ENCODE measurements at places on chromosomes 2 and 18. TPM values are rescaled to one million over a fixed set of nuclear protein-coding genes. Genes with fewer than 3 reads are reported as not detected.

- H3K27ac ChIP-seq, result no peak overlapping the region
- H3K4me1 ChIP-seq, result no peaks in the 10 kb centered on the region
- H3K27me3 ChIP-seq, result no peaks in the 10 kb centered on the region
- no peaks in the 10 kb centered on the region for H3K36me3 ChIP-seq
These were observed 20.6 kb upstream of the DSG3 start for GRCh38 chr18:31426871-31427406.

DNA sequence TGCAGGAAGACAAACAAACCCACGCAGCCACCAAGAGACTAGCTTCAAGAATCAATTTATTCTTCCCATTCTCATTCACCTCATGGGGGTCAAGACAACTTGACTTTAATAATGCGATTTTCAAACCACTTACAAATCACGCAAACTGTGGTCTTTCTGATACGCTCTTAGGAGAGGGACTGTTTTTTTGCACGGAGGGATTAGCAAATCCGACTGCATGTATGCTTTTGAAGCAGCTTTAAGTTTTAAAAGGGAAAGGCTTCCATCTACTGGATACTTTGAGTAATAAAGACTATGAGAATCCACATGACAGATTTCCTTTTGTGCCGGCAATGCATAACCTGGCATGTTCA is 322.9 kb upstream of the KCNJ3 start:
- no peak overlapping the region for H3K4me3 ChIP-seq
- no peak for DNase-seq
- no peaks in the 10 kb centered on the region for H3K36me3 ChIP-seq
- H3K4me1 ChIP-seq, result no peaks in the 10 kb centered on the region
- H3K27ac ChIP-seq, result no peak overlapping the region

DNA sequence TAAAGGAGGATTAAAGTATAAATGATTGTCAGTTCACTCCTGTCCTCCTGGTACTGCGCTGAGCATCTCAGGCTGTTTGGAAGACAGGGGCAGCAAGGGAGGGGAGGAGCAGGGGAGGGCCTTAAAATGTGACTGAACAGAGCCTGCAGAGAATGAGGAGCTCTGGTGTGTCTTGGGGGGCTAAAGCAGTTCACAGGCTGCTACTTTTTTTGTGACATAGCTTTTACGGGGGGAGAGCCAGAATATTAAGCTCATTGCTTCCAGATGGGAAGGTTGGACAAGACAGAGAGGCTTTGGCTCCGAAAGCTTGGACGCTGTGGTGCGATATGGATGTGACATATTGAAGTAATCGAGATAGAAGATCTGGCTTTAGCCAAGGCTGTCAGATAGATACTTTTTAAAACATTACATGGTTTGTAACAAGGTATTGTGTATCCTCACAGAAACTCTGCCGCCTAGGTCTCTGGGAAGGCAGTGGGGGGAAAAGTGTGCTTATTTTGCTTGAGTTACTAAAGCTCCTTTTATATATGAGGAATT is 40.5 kb downstream of the RDH14 start:
- peaks cover 17% of the 10 kb centered on the region for H3K27me3 ChIP-seq
- H3K4me3 ChIP-seq, result no peak overlapping the region
- no peak for DNase-seq
- H3K27ac ChIP-seq, result no peak overlapping the region

DNA sequence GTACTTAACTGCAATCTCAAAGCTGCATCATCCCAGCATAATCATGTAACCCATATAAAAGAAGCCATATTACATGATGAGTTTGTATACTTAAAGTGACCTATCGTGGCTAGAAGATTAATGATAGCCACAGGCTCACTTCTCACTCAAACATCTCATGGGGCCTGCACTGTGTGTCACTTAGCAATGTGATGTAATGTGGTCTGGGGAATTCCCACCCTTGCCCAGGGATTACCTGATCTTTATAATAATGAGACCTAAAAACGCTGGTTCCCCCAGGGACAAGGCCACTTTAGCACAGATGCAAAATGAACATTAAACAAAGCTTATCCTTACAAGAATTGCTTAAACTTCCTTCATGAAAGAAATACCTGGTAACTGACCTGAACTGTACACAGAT is 427.1 kb upstream of the CNTNAP5 start:
- no peaks in the 10 kb centered on the region for H3K27me3 ChIP-seq
- no peak for DNase-seq
- H3K27ac ChIP-seq, result no peak overlapping the region

- no peak for DNase-seq
- no peaks in the 10 kb centered on the region for H3K36me3 ChIP-seq
- no peak overlapping the region for H3K4me3 ChIP-seq
- H3K27ac ChIP-seq, result no peak overlapping the region
- no peaks in the 10 kb centered on the region for H3K4me1 ChIP-seq
These were observed 21.5 kb downstream of the RND3 start for GRCh38 chr2:150465703-150466569.

- no peaks in the 10 kb centered on the region for H3K27me3 ChIP-seq
- no peaks in the 10 kb centered on the region for H3K4me1 ChIP-seq
- H3K4me3 ChIP-seq, result no peak overlapping the region
These were observed 103.8 kb downstream of the ASAP2 start for GRCh38 chr2:9310377-9310776.

GRCh38 chr2:223260681-223261080 is 208.7 kb downstream of the KCNE4 start:
- no peak overlapping the region for H3K27ac ChIP-seq
- no peak for DNase-seq
- no peaks in the 10 kb centered on the region for H3K4me1 ChIP-seq
- H3K4me3 ChIP-seq, result no peak overlapping the region
- H3K36me3 ChIP-seq, result no peaks in the 10 kb centered on the region

GRCh38 chr2:20568501-20569463 is 82.1 kb downstream of the HS1BP3 start:
- no peak overlapping the region for H3K4me3 ChIP-seq
- DNase-seq, result no peak
- H3K36me3 ChIP-seq, result no peaks in the 10 kb centered on the region
- H3K4me1 ChIP-seq, result peaks cover 19% of the 10 kb centered on the region
- H3K27me3 ChIP-seq, result peaks cover 3% of the 10 kb centered on the region

DNA sequence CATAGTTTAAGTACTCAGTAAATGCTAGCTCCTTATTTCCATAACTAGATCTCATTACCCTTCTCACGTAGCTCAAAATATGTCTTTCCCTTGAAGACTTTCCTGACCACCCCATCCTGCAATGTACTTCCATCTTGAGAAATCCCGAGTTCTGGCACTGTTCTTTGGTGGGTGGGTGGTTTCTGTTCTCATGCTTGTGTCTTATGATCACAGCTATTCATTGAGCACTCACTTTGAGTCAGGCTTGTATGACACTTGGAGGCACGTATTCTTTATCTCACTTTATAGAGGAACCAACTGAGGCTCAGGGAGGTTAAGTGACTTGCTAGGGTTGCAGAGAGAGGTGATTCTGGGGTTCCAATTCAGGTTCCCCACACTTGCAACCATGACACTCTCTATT is 9.0 kb upstream of the CLIP4 start:
- no peak overlapping the region for H3K4me3 ChIP-seq
- no peak for DNase-seq
- H3K36me3 ChIP-seq, result no peaks in the 10 kb centered on the region
- no peaks in the 10 kb centered on the region for H3K27me3 ChIP-seq
- H3K4me1 ChIP-seq, result peaks cover 15% of the 10 kb centered on the region

GRCh38 chr2:120528051-120528692 is 182.2 kb downstream of the INHBB start:
- no peaks in the 10 kb centered on the region for H3K4me1 ChIP-seq
- H3K4me3 ChIP-seq, result no peak overlapping the region
- DNase-seq, result no peak
- H3K36me3 ChIP-seq, result no peaks in the 10 kb centered on the region
- H3K27ac ChIP-seq, result no peak overlapping the region

DNA sequence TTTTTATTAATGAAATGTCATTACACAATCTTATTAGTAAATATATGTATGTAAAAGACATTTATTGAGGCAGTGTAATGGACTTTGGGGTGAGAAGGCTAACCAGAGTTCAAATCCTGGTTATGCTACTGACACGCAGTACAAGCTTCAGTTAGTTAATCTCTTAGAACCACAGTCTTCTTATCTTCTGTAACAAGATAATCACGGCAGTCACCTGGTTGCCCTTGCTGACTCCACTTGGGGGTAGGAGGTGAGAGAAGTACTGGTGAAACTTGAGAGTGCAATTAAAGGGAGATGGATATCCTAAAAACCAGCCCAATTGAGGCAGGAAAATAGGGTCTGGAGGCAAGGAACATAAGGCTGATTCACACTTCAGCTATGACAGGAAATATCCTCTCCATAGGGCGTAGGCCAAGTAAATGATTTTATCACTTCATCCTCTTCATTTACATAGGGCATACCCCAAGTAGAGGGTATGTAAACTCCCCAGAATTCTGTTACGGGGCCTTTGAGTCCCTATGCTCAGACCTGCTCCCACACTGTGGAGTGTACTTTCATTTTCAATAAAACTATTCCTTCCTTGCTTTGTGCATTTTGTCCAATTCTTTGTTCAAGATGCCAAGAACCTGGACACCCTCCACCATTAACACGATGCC is 21.3 kb downstream of the SKA1 start:
- no peak overlapping the region for H3K4me3 ChIP-seq
- DNase-seq, result no peak
- no peak overlapping the region for H3K27ac ChIP-seq

GRCh38 chr2:226836548-226836885 is 663 bp downstream of the RHBDD1 start:
- peaks cover 32% of the 10 kb centered on the region for H3K36me3 ChIP-seq
- peaks cover 47% of the 10 kb centered on the region for H3K4me1 ChIP-seq
- H3K27me3 ChIP-seq, result no peaks in the 10 kb centered on the region
- H3K4me3 ChIP-seq, result peak overlapping the region; percentile 86
- H3K27ac ChIP-seq, result peak overlapping the region; percentile 99

DNA sequence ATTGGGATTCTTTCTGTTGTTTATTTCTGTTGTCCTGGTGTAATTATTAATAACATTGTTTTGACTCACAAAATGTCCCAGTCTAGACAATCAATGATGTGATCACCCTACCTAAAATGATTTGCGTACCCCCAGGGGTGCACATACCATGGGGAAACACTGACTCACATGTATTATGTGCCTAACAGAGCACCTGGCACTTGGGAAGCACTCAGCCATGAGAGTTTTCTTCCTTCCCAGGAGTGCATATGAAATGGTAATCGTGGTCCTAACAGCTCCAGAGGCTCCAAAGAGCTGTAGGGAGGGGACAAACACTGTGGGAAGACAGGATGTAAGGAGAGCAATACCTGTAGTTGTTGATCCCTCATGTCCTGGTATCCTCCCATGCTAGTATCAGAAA is 187.8 kb upstream of the ERBB4 start:
- DNase-seq, result no peak
- H3K4me3 ChIP-seq, result no peak overlapping the region
- no peaks in the 10 kb centered on the region for H3K36me3 ChIP-seq
- no peaks in the 10 kb centered on the region for H3K27me3 ChIP-seq
- peaks cover 5% of the 10 kb centered on the region for H3K4me1 ChIP-seq

GRCh38 chr2:149082735-149083134 is 44.2 kb downstream of the LYPD6B start:
- no peak overlapping the region for H3K27ac ChIP-seq
- peaks cover 30% of the 10 kb centered on the region for H3K27me3 ChIP-seq
- H3K36me3 ChIP-seq, result no peaks in the 10 kb centered on the region
- DNase-seq, result no peak
- no peaks in the 10 kb centered on the region for H3K4me1 ChIP-seq

DNA sequence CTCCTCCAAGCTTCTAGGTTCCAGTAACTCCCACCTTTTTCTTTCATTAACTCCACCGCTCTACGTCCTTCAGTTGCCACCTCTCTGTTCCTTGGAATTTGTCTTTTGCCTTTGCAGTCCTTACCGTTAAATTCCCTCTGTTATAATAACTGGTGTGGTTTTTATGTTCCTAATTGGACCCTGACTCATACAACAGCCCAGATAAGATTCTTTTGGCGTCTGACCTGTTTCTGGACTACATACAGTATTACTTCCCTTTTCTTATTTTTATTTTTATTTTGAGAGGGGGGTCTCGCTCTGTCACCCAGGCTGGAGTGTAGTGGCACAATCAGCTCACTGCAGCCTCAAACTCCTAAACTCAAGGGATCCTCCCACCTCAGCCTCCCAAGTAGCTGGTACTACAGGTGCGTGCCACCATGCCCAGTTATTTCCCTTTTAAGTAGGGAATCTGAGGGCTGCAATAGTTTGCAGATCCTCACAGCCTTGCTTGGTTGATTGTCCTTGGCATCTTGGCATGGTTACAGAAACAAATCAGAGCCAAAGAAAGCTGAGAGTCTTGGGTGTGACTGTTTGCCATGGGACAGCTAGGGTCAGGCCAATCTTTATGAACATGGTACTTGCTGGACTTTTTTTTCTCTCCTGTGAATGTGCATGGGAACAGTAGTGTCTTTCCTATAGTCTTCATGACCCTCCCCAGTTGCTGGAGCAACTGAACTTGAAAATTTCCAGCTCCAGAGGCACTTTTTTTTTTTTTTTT is 22.0 kb downstream of the TCF23 start:
- H3K36me3 ChIP-seq, result no peaks in the 10 kb centered on the region
- peaks cover 16% of the 10 kb centered on the region for H3K27me3 ChIP-seq
- no peak for DNase-seq
- peaks cover 2% of the 10 kb centered on the region for H3K4me1 ChIP-seq
- no peak overlapping the region for H3K27ac ChIP-seq

DNA sequence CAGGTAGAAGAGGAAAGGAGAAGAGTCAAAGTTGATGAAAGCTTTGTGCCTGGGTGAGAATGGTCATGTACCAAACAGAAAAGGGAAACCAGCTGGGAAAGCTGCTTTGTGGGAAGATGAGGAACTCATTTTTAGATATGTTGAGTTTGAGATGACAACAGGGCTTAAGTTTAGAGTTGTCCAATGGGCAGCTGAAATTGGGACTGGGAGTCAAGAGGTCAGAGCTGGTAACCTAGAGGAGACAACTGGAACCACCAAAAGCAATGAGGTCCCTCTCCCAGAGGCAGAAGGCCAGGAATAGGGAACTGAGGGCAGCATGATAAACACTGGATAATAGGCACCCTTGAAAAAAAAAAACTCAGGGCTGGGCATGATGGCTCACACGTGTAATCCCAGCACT is 48.8 kb downstream of the SLC4A1AP start:
- peaks cover 12% of the 10 kb centered on the region for H3K27me3 ChIP-seq
- H3K4me3 ChIP-seq, result no peak overlapping the region
- H3K4me1 ChIP-seq, result peaks cover 19% of the 10 kb centered on the region
- H3K36me3 ChIP-seq, result no peaks in the 10 kb centered on the region
- no peak for DNase-seq

The SCYGR4 gene
- total RNA-seq, result not detected

The BARD1 gene
- 44.6 TPM for total RNA-seq

The IL1R2 gene
- total RNA-seq, result not detected

The EFEMP1 gene
- total RNA-seq, result not detected

The POTEF gene
- not detected for total RNA-seq

The MALT1 gene
- 31.6 TPM for total RNA-seq

The RNF152 gene
- 0.09 TPM for total RNA-seq

The ATP8B1 gene
- total RNA-seq, result 0.26 TPM

The MOGAT1 gene
- total RNA-seq, result not detected

All from activated CD8-positive, alpha-beta memory T cell treated with anti-CD3 and anti-CD28 coated beads, Interleukin-2, amount 10 ng/mL, durations not matched to agents 7 days and 5 days (primary cell).